ENCODE measurements at places on chromosomes 6 and 20. TPM values are rescaled to one million over a fixed set of nuclear protein-coding genes. Genes with fewer than 3 reads are reported as not detected.

DNA sequence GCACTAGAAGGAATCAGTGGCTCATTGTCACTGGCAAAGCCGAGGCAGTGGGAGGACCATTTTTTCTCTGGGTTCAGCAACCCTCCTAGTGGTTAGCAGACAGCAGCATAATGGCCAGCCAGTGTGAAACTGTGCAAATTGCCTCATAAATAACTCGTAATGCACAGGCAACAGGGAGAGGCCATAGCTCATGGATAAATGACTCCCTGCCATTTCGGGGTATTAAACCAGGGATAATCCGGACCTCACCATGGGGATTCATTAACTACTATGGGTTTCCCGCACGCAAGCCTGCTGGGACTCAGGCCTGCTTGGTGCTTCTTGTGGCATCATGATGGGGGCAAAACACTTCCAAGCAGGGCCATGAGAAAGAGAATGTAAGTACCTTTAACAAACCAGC lies 158.2 kb upstream of the CHD6 start:
- no peak for DNase-seq

DNA sequence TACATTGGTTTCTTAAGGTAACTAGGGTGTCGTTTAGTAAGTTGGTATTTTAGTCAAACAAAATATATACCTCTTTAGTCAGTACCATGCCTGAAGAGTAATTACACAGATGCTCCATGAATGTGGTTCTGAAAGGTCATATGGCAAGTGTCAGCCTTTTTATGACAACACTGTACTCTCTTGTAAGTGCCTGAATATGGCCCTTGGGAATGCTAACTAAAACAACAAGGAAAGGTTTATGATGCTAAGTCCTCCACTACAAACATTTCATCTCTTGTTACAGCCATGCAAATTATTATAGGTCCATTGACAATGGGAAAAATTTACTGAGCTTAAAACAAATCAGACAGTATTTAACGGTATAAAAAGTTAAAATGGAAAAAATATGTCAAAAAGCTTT lies 39.0 kb upstream of the SUPT3H start:
- no peak for DNase-seq

DNA sequence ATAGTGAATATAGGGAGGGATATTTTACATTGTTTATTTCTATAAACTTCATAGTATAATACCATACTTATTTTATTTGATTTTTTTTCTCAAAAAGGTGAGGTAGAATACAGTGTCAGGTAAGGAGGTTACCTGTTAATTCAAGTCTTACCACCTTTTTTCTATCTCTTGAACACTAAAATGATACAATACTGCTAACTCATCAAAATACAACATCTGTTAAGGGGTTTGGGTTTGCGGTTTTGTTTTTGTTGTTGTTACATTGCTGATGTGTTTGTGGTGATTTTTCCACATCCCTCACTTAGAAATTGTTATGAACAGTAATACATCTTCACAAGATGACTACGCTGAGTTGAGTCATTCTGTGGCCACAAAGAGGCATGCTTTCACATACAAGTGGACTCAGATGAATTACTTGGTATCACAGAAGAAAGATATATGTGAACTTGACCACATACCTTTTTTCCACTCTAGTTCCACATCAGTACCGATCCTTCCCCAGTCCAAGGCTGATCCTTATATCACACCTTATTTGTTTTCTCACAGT lies 139.4 kb upstream of the ID4 start:
- no peak for DNase-seq

DNA sequence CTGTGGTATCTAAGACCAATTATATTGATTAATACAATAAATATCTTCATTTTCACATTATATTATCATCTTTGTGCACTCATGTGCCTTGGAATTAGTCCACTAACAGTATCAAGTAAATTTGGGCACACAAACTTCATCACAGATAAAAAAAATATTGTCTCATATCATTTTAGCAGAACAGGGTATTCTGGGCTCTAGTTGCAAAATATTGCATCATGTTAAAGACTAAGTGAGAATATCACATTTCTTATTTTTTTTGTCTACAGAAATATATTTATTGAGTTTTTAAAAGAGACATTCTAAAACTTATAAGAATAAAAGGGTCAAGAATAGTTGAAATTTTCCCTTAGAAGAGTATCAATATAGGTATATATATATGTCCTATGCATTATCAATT lies 754.1 kb upstream of the MAN1A1 start:
- DNase-seq, result no peak

GRCh38 chr20:31831211-31831610 lies 12.1 kb downstream of the MYLK2 start:
- DNase-seq, result no peak

DNA sequence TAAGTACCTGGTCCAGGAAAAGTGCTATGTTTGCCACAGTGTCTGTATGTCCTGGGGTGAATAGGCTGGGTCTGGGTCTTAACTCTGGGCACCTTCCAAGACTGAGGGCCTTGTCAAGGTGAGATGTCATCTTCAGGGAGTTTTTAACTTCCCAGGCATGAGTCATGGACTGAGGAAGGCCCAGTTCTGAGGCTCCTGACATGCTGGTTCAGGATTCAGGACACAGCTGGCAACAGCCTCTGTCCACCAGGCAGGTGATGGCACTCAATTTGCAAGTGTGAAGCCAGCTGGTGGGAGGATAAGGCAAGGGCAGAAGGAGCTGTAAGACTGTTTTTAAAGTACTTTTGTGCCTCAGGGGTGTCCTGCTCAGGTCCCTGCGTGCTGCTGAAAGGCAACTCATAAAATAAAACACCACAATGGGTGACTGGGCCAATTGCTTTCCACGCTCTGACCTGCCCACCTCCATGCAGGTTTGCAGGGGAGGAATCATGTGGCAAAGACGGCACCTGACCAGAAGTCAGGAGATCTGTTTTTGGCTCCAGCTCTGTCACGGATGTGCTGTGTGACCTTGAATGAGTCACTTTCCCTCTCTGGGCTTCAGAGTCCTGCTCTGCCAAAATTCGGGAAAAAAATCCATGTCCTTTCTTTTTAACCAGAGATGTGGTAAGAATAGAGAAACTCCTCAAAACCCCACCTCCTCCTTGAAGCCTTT lies 4.9 kb upstream of the PACSIN1 start:
- no peak for DNase-seq

DNA sequence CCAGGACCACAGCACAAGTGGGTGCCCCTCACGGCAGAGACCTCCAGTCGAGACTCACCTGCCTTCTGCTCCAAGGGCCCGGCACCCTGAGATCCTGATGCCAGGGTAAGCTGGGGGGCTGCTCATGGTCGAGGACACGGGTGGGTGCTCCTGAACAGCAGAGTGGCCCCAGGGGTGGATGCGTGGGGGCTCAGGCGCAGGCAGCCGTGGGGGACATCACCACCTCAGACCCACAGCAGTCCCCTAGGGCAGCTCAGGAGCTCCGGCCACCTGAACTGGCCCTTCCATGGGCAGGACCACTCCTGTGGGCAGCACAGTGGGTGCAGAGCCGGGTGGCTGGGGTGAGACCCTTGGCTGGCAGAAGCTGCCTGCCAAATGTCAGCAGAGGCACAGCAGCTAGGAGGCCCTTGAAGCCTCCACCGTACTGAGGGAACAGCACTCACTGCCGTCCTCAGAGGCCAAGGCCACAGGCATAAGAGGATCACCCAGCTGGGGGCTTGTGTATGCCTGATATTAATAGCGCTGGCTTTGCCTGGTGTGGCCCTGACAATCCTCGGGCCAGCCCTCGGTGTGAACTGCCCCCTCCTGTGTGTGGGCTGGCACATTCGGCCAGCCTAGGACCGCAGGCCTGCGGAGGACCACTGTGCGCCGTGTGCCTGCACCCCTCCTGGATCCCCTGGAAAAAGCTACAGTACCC lies 5.4 kb downstream of the UCKL1 start:
- no peak for DNase-seq

DNA sequence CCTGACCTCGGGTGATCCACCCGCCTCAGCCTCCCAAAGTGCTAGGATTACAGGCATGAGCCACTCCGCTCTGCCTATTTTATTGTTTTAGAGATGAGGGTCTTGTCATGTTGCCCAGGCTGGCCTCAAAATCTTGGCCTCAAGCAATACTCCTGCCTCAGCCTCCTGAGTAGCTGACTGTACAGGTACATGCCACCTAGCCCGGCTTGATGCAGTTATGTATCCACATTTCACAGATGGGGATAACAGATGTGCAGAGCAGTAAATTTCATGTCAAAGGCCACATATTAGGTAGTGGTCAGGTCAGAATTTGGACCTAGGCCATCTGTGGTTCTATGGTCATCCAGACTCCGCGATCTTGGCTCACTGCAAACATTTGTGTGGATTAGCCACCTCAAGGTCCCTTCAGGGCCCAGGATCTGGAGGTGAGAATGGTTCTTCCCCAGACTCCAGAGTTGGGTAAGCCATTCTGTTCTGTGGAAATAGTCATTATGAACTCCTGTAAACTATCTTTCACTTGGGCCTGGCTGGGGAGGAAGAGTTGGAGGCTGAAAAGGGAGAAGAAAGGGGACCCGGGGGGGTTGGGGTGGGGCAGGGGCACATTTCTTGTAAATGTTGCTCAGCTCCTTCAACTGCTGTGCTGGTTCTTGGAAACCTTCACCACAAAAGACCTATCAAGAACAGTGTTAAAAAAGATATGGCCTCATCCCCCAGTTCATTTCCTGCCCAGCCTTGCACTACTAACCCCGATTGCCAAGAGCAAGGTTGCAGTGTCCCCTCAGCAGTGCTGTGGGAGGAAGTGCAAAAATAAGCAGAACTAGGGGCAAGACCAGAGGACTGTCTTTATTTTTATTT lies 13.0 kb downstream of the PIM1 start:
- no peak for DNase-seq

GRCh38 chr6:151247490-151247889 lies 7.7 kb downstream of the AKAP12 start:
- no peak for DNase-seq

DNA sequence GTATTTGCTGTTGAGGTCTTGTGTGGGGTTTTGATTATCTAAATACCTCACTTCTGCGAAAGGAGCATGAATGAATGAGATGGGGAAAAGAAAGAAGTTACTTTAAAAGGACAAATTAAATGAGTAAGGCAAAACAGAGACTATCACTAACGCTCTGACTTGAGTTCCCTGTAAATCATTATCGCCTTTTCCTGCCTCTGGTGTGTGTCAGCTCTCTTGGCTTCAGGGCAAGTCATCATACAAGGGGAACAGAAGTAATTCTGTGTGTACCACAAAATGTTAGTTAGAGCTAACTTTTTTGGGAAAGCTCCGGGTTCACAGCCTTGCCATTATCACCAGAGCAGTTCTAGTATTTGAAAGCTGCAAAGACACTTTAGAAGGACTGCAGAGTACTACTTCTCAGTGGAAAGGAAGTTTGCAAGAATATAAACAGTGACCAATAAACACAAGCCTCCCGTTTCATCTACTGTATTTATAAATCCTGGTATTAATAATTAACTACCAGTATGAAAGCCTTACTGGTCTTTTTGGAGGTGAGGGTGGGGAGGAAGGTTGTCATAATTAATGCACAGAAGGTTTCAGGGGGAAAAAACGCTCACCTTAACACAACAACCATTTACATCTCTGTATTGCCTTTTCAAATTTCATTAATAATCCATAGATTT lies 1.2 kb downstream of the DZANK1 start:
- no peak for DNase-seq

Gene TINAG
- 0.27 TPM for total RNA-seq

Gene DDO
- total RNA-seq, result 2.7 TPM

Gene UBE2C
- 0.42 TPM for total RNA-seq

Gene GDAP1L1
- total RNA-seq, result not detected

Gene PPP1R16B
- total RNA-seq, result 5.2 TPM

All from psoas muscle (tissue), 8 donors.